ENCODE measurements at places on chromosomes 12 and 14.

DNA sequence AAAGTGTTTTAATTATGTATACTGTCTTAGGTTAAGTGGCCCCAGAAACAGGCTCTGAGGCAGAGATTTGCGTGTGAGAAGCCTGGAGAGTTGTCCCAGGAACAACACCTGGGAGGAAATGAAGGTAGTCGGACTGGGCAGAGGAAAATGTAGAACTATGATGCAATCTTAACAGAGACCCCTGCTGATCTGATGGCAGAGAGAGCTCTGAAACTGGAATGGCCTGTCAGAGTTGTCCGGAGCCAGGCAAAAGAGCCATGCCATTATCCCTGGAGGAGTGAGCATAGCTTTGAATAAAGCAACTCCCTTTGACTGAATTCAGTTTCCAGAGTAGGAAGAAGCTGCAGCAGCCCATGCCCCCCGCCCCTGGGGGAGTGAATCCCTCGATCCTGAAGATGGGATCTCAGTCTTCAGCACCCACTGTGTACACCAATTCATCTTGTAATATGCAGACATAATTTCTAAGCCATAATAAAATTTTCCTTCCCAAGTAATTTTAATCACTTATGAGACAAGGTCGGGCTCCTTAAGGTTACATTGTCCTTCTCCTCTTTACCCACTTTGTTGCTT, 264.8 kb downstream of the PDZRN4 start:
- DNase-seq = no peak

DNA sequence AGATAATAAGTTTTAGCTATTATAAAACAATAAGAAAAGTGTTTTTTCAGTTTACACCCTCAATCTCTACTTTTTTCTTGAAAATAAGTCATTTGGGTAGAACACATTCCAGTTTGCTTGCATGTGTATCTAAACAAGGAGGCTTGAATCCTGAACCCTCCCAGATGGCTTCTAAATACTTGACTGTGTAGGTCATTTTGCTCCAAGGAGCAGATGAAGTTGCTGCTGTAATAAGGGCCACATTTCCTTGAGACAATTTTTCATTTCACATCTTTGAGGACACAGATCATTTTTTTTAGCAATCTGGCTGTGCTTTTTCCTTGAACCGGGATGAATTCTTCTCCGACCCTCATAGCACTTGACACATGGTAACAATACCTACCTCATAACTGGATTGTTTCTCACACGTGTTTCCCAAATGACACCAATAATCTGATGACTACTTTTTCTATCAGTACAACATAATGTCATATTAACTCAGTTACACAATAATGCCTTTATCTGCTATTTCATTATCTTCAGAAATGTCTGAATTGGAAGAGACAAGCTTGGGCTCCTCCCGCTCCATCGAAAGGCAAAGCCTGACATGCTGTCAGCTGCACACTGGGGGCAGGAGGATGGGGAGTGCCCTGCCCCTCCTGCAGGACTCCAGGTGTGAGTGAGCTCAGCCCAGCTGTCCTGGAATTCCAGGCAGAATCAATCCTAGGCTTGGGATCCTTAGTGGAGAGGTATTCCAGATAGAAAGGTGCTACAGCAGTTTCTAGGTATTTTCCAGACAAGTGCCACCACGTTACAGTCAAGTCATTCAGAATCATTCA, 30.9 kb downstream of the GPHB5 start:
- DNase-seq = no peak

DNA sequence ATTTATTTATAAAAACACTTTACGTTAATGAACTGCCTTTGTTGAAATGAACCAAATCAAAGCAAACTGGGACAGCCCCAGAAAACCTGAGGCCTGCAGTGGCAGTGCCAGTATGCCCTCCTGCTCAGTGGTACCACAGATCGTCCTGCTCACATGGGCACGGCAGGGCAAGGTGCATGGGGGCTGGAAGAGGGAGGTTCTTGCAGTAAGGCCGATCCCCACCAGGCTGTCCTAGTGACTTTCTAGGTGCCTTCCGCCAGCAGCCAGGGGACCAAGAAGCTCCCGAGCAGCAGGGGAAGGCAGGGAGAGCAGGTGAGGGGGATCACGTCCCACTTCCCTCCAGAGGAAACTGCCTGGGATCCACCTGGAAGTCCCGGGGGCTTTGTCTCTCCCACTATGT, 63.9 kb downstream of the TESC start:
- no peak for DNase-seq

DNA sequence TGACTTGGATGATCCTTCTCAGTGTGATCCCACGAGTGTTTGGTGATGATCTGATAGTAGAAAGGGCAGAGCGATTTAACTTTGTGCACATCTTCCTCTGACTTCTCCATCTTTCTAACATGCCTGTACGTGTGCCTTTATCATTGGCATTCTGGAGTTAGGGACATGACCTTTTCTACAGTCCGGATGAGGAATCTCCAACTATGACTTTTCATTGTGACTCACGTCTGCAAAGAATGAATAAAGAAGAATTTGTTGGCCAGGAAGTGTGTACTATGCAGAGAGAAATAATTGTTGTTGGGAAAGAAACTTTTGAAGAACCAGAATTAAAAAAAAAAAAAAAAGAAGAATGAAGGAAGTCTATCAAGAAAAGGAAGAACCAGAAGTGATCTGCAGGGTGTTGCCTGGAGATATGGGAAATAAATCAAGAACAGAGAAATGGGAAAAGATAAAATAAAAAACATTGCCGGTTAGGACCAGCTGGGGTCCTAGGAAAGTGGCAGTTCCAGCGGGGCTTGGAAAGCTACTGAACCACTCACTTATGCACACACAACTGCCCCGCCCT, 25.3 kb downstream of the PPFIBP1 start:
- no peak for DNase-seq

DNA sequence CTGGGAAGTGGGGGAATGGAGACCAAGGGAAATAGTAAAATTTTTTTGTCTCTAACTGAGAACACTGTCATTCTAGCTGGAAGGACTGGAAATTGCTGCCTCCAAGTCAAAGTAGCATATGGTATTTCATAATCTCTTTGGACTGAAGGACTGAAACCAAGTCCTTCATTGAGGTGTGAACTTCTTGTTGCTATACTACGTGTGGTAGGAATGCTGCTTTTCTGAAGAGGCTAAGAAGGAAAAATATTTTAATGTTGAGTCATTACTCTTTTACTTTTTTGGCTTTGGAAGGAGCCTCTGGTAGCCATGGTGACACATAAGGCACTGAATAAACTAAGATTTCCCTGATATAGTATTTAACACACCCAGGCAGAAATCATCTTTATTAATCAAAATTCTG, 465.4 kb downstream of the NPAS3 start:
- DNase-seq = no peak

- DNase-seq = no peak
Measured at GRCh38 chr12:46264057-46264456, 4.8 kb downstream of the SLC38A1 start.

- DNase-seq = no peak
Measured at GRCh38 chr12:29921307-29921706, 137.6 kb upstream of the TMTC1 start.

- DNase-seq = no peak
Measured at GRCh38 chr14:104935955-104936354, 11.3 kb downstream of the PLD4 start.

GRCh38 chr12:111251787-111252186, 117.1 kb downstream of the PHETA1 start:
- DNase-seq = no peak

DNA sequence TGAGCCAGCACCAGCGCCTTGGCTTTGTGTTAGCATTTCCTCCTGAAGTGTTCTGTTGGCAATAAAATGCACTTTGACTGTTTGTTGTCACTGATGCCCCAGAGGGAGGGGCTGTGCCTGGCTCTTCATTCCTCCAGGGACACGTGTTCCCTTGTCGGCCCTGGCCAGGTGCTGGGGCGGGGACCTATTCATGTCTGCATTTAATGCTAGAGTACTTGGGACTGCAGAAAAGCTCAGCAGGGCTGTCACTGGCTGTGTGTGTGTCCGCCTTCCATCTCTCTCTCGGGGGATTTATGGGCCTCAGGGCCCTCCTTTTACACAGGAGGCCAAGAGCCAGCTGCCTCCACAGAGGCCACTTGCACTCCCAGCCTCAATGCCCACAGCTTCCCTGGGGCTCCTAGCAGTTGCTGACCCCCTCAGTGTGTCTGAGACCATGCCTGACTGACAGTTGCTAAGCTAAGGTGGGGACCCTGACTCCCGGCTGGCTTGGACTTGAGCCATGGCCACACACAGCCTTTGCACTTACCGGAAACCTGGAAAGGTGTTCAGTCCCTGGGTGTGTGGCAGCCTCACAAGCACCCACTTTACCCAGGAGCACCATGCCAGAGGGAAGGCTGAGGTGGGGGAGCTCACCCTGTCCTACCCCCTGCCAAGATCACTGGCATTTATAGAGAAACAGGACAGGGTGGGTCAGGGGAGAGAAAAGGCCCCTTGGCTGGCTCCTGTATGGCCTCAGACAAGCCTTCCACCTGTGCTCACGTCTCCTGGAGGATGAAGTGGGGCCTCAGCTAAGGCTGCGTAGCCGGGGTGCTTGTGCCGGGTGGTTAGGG, 27.8 kb downstream of the HIP1R start:
- no peak for DNase-seq

- no peak for DNase-seq
Measured at GRCh38 chr14:80973931-80974641, 18.7 kb downstream of the TSHR start.

GRCh38 chr14:60655898-60656685, 6.8 kb upstream of the SIX1 start:
- no peak for DNase-seq

DNA sequence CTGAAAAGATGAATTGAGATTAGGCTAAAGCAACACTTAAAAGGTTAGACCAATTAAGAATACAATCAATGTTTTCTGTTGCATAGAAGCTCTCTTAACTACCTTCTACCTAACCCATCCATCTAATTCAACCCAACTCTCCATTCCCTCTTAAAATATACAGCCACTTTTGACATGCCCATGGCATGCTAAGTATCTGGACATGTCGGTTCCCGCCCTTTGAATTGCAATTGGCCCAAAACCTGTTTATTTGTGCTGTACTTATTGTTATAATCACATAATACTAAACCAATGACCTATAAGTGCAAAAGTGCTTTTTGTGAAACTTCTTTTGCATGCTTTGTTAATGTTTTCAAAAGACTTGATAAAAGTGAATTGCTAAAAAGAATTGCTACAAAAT, 37.6 kb upstream of the APPL2 start:
- DNase-seq = no peak

DNA sequence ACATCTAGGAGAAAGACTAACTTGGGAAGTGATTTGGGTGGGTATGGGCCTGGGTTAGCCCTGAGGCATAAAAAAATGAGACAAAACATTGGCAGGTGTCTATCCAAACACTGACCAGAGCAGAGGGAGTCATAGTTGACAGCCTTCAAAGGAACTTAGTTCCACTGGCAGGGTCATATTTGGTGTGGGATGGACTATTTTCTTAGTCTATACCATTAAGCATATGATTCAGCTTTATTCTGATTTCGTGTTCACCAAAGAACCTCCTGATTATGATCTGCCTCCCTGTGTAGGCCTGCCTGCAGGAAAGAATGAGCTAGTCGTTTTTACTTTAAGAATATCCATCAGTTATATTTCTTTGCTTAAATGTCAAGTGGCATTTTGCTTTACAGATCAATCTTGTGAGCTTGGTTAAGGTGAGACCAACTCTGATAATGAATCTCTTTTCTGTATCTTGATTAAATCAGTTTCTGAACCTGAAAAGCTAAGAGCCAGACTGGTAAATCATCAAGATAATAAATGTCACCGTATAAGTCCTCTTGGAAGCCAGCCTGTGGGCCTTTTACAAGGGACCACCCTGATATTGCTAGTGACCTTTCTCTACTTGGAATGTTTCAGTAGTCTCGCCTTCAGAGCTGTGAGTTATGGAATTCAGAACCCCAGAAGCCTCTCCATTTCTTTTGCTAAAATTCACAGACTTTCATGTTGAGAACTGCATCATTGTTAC, 182.9 kb downstream of the MON2 start:
- DNase-seq = no peak

DNA sequence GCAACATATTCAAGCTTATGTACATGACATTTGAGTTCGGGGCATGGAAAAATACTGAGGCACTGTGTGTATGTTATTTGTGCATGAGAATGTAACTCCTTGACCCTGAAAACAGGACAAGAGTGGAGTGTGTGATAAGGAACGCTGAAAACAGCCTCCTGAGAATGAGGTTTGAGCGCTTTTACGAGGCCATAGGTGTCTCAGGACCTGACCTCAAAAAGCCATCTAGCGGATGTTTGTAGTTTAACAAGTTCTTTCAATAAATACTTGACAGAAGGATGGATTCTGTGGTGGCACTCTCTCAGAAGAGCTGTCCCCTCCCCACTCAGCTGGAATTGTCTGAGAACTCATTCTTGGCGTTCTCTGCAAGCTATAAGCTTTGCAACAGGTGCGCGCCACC, 350.5 kb upstream of the TMTC1 start:
- no peak for DNase-seq

GRCh38 chr12:19431407-19432308, 7.6 kb upstream of the AEBP2 start:
- no peak for DNase-seq

DNA sequence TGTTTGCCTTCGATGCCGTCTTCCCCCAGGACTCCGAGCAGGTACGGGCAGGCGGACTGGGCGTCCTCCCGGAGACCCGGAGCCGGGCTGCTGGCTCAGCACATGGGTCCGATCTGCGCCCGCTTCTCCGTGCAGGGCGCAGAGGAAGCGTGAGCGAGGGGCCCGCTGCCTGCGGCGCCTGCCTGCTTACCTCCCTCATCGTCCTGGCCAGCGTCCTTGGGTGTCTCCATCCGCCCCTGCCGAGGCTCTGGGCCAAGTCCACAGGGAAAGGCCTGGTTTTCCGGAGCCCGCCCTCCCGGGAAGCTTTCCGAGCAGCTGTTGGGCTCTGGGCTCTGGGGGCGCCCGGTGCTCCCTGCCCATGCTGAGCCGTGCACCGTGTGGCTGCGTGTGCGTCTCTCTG, 33.5 kb downstream of the KIF26A start:
- no peak for DNase-seq

DNA sequence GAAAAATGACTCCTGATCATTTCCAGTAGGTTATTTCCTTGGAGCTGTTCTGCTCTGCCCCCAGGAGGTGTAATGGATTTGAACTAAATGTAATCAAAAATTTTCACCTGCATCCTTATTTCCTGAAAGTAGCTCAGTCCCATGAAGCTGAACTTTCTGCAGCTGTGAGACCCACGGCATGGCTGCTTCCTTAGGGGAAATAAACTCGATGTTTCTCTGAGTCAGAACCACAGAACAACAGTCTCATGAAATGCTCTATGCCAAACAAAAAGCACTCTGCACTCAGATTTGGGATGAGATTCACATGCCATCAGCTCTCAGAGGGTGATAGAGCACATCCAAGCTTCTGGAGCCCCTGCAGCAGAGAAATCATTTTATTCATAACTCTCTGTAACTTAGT, 224.1 kb upstream of the PLEKHG7 start:
- no peak for DNase-seq

DNA sequence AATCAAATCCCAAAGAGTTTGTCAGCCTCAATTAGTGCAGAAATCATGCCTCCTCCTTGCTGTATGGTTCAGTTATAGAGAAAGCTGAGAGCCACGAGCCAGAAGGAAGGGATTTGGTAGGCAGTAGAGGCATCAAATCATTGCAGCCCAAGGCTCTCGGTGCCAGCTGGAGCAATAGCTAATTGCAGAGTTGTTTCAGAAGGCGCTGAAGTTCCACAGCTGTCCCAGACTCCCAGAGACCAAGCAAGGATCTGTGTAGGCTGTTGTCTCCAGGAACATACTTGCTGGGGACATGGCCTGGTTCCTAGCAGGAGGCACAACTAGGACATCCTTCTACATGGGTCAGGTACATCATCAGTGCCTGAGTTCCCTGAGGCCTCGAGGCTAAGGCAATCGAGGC, 80.4 kb upstream of the WSCD2 start:
- DNase-seq = no peak

GRCh38 chr12:45849289-45849688, 119.8 kb downstream of the ARID2 start:
- DNase-seq = no peak

Data from esophagus muscularis mucosa (tissue), 4 donors.